ENCODE measurements at places on chromosomes 4 and X.

- DNase-seq, result no peak
Observed at GRCh38 chr4:63619771-63620170, 789.5 kb downstream of the TECRL start.

- no peak for DNase-seq
Observed at GRCh38 chr4:108685036-108685686, 34.8 kb downstream of the OSTC start.

DNA sequence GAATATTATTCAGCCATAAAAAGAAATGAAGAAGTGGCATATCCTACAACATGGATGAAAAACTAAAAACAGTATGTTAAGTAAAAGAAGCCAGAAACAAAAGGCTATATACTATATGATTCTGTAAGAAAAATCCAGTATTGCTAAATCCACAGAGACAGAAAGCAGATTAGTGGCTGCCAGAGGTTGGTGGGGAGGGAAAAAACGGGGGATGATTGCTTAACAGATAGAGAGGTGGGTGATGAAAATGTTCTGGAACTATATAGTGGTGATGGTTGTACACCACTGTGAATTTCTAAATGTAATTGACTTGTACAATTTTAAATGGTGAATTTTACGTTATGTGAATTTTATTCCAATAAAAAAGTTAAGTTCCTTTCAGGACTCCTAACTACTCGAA, 157.6 kb upstream of the SH3RF1 start:
- no peak for DNase-seq

GRCh38 chr4:39657465-39657864, 18.8 kb upstream of the SMIM14 start:
- no peak for DNase-seq

- DNase-seq, result no peak
Observed at GRCh38 chr4:83025563-83025962, 9.4 kb upstream of the COPS4 start.

DNA sequence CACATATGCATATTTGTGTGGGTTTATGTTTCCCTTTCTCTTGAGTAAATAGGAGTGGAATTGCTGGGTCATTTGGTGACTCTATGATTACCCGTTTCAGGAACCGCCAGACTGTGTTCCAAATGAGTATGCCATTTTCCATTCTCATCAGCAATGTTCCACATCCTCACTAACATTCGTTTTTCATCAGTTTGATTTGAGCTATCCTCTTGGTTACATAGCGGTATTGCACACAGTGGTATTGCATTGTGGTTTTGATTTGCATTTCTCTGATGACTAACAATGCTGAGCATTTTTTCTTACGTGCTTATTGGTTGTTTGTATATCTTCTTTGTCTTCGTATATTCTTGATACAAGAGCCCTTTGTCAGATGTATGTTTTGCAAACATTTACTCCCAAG, 218.0 kb upstream of the AMOT start:
- DNase-seq, result no peak

DNA sequence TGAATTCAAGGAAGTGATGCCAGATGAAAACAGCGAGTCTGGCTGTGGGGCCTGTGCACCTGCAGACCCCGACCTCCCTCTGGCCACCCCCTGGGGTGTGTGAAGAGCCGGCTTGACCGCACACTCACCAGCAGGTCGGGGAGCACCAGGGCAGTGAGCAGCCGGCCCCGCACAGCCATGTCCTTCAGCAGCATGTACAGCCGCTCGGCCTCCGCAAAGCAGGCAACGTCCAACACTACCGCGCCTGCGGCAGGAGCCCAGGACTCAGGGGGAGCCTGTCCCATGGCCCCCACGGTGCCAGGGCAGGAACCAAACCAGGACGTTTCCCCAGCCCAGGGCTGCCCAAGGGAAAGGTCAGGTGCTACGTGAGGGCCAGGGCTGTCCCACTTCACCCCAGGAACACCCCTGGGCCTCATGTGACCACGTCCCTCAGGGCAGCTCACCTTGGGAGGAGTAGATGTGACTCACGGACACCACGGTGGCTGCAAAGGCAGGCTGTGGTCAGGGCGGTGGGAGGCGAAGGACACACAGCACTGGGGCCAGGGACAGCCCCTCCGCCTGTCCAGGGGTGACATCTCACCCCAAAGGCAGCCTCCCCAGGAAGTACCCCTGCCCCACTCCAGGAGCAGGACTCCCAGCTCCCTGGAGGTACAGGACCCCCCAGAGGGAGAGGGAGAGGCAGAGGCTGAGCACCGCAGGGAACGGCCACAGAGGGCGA, 8.2 kb downstream of the DGKQ start:
- DNase-seq, result no peak

GRCh38 chr4:99887837-99888236, 6.4 kb downstream of the LAMTOR3 start:
- no peak for DNase-seq

DNA sequence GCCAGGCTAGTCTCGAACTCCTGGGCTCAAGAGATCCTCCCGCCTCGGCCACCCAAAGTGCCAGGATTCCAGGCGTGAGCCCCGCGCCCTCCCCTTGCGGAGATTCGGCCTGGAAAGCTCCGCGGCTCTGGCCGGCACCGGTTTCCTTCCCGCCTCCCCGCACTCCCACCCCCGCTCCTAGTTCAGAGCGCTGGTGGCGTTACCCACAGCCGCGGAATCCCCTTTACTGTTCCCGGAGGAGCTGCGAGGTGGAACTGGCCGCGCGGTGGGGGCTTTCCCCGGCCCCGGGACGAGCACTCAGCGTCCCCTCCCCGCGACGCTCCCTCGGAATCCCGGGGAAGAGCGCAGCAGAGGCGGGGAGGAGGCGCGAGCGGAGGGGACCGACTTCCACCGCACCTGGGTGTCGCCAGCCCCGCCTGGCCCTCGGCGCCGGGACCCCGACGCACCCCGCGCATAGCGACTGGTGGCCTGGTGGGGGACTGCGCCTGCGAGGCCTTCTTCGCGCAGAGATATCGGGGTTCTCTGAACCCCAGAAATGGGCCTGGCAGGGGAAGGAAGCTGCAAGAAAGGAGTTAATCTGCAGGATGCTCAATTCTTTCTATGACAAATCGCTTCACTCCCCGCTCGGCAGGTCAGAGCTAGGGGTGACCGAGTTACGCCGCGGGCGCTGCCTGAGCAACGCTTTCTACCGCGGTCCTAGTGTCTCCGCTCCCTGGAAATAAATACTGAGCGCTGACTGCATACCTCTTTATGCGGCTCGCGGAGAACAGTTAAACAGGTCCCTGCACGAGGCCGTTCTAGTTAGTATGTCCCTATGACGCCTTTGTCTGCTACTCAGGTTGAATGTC, 14.6 kb upstream of the SLC25A4 start:
- peak; percentile 65 for DNase-seq

DNA sequence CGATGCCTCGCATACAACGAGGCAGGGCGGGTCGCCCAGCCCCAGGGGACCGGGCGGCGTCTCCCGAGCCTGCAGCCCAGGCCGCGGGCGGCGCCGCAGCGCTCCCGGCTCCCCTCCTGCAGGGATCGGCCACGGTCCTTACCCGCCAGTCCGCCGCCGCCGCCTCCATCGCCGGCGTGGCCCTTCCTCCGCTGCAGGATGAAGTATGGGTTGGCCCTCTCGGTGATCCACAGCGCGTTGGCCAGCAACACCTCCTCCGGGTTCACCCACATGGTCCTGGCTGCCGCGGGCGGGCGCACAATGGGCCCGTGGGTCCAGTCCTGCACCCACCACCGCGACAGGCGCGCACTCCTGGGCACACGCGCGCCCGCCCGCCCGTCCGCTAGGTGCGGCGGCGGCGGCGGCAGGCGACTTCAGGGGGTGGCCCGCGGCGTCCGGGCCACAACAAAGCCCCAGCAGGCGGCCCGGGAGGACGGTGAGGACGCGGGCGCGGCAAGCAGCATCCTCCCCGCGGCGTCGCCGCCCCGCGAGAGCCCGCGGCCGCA, 339 bp downstream of the TBC1D9 start:
- DNase-seq, result peak; percentile 53

GRCh38 chrX:107025545-107025944, 25.5 kb upstream of the MORC4 start:
- DNase-seq, result no peak

DNA sequence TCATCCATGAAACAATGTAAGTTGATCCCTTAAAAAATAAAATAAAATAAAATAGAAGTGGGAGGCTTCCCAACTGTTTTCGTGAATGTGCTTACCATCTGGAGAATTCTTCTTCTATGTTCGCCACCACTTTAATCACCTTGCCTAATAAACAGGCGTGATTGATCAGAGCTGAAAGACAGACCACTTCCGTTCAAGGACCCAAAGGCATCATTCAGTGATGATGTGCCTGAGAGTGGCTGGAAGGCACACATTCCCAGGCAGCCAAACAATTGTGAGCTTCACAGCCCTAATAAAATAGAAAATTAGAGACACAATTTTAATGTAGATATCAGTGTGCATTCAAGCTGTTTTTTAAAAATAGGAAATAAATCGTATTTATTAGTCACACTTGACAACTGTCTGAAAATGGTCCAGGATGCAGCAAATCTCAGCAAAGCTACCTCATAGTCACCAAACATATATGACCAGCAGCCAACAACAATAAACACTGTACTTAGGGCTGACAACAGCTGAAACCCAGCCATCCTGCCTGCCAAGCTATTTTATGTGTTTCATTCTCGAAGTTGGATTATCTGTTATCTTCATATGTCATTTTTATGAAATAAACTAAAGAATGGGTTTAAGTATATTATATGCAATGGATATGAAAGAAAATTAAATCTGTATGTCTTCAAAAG, 163.2 kb upstream of the FAM9B start:
- DNase-seq, result no peak

- DNase-seq, result peak; percentile 46
Observed at GRCh38 chr4:144645631-144646522, at the start of gene HHIP. TSS of gene HHIP (plus strand) at chr4:144646156. CDS start at chr4:144646676, 520 bp downstream.

- no peak for DNase-seq
Observed at GRCh38 chr4:108035691-108036090, 46.0 kb downstream of the HADH start.

DNA sequence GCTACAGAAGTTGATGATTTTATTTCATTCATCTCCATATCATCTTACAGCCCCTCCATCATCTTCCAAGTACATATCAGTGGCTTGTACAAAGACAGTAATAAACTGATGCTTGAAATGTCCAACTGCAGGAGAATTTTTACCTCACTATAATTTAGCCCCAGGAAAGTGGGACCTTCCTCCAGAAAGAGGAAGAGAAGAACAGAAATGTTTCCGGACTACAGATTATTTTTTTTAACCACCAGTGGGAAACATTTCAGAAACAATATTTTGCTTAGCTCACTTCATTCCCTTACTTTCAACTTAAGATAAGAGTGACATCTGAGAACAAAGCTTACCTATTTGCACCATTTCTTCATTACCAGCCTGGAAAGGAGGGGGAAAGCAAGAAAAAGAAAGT, 2.0 kb downstream of the ADAMTS3 start:
- no peak for DNase-seq

GRCh38 chrX:27860337-27860736, 52.5 kb downstream of the MAGEB10 start:
- no peak for DNase-seq

DNA sequence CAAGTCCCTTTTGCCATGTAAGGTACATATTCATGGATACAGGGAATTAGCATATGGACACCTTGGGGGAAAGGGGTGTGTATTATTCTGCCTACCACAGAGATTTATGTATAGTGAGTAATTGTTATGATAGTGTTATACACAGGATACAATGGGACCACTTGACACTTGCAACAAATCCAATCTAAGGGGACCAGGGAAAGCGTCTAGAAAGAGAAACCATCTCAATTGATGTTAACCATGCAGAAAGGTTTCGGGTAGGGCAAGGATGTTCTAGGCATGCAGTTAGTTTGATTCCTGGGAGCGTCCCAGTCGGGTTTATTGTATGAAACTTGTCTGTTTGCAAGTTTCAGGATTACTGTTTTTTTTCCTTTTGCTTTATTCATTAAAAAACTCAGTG, 34.2 kb downstream of the MMRN1 start:
- no peak for DNase-seq

DNA sequence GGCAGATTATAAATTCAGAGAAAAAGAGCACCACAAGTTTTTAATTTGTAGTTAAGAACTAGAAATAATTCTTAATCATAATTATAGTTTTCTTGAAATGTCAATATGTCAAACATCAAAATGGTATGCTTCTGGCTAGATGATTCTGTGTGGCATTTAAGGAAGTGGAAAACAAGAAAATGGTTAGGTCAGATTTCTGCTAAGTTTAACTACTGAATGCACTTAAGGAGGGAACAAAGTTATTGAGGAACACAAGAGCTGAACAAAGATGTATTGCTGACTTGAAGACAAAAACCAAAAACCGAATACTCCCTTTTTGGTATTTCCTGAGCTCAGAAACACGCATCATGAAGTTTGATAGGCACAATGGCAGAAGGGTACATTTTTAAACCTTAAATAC, 58.7 kb upstream of the GPR34 start:
- no peak for DNase-seq

Measured in WTC11 (cell line).